ENCODE measurements at places on chromosomes 7 and 10. TPM values are rescaled to one million over a fixed set of nuclear protein-coding genes. Genes with fewer than 3 reads are reported as not detected.

Gene PTPRN2
- total RNA-seq = 1.8 TPM

- H3K27me3 ChIP-seq = no peaks in the 10 kb centered on the region
- no peak for DNase-seq
- no peak overlapping the region for H3K27ac ChIP-seq
- no peaks in the 10 kb centered on the region for H3K4me1 ChIP-seq
- no peak overlapping the region for H3K4me3 ChIP-seq
Measured at GRCh38 chr7:156781972-156782371, 111.0 kb downstream of the LMBR1 start.

Gene OR2A1
- not detected for total RNA-seq

Gene PON3
- 2.9 TPM for total RNA-seq

GRCh38 chr10:92757711-92758104 lies 68.0 kb downstream of the HHEX start:
- no peaks in the 10 kb centered on the region for H3K36me3 ChIP-seq
- no peaks in the 10 kb centered on the region for H3K4me1 ChIP-seq
- H3K27me3 ChIP-seq = no peaks in the 10 kb centered on the region
- H3K27ac ChIP-seq = no peak overlapping the region

GRCh38 chr7:48183965-48184364 lies 12.7 kb downstream of the ABCA13 start:
- no peaks in the 10 kb centered on the region for H3K27me3 ChIP-seq
- H3K4me3 ChIP-seq = no peak overlapping the region
- H3K36me3 ChIP-seq = no peaks in the 10 kb centered on the region
- no peak for DNase-seq

DNA sequence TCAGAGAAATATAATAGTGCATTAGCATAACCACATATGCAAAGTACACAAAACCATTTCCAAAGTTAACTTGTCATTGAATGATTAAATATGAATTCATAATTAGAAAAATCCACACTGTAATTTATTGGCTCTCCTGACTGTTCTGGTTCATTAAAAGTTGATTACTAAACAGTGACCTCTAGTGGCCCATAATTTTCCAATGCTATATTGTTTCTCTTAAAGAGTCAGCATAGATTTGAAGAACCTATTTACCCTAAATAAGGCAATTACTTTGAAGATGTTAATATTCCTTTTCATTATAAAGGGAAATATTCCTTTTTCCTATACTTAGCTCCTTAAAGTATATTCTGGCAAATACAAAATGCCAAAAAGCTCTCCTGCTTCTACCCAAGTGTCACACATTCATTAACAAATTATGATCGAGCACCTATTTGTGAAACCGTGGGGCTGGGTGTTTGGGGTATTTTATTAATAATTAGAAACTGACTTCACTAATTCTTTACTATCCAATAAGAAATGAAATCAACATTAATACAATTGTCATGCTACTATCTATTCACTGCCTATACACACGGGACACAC lies 86.2 kb downstream of the HIBADH start:
- no peaks in the 10 kb centered on the region for H3K27me3 ChIP-seq
- H3K27ac ChIP-seq = no peak overlapping the region
- DNase-seq = no peak
- peaks cover 3% of the 10 kb centered on the region for H3K4me1 ChIP-seq
- no peaks in the 10 kb centered on the region for H3K36me3 ChIP-seq

DNA sequence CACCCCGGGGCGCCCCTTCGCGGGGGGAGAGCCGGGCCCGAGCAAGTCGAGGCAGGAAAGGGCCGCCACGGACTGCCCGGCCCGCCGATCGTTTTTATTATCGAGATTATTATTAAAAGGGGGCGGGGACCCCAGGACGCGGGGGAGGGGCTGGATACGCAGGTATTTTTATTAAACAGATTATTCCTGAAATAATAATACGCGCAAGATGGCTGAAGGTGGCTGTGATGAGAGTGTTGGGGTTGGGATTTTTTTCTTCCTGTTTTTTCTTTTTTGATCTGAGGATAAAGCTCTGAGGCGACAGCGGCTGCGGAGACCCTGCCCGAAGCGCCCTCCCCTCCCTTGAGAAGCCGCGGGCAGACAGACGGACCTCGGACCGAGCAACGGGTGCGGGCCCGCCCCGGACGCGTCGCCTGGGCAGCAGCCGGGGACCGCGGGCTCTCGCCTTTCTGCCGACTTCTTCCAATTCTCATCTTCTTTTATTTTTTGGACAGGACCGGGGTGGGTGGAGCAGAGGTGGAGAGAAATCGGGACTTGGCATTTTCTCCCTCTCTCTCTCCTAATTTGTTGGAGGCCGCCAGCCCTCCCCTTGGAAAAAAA lies 1.4 kb upstream of the TRIM8 start:
- H3K36me3 ChIP-seq = no peaks in the 10 kb centered on the region
- peak overlapping the region; percentile 99 for H3K27ac ChIP-seq

GRCh38 chr10:11604865-11605650 lies 6.4 kb downstream of the USP6NL start:
- H3K27me3 ChIP-seq = no peaks in the 10 kb centered on the region
- H3K4me1 ChIP-seq = peaks cover 10% of the 10 kb centered on the region
- H3K4me3 ChIP-seq = no peak overlapping the region
- DNase-seq = no peak
- no peak overlapping the region for H3K27ac ChIP-seq
- H3K36me3 ChIP-seq = no peaks in the 10 kb centered on the region

DNA sequence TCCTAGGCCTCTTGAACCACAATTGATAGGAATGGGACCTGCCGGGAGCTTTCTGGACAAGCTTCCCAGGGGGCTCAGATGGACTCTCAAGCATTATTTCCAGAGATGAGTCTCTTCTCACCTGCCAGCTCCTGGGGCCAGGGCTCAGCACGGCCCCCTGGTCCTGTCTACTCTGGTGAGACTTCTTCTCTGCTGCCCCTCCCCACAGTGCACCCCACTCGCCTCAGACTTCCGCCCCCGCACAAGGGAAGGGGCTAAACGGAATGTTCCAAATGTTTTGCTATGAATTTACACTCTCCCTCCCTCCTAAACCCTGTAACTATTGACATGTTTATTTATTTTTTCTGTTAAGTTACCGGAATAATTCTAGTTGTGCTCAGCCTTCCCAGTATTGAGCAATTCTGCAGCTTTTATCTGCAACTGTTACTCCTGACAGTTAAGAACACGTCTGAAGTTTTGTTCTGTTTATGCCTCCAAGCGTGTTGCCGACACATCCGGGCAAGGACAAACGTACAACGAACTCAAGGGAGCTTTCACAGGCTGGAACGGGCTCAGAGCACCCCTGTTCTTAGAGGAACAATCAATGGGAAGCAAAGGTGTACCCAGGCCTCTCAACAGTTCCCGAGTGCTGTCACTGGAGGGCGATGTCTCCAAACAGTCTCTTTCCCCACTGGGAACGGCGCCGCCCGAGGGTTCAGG lies 55.2 kb downstream of the FHIP2A start:
- peak; percentile 86 for DNase-seq
- no peak overlapping the region for H3K27ac ChIP-seq
- no peaks in the 10 kb centered on the region for H3K4me1 ChIP-seq
- no peaks in the 10 kb centered on the region for H3K36me3 ChIP-seq

GRCh38 chr7:111788286-111789047 lies 226.2 kb upstream of the IMMP2L start:
- H3K4me1 ChIP-seq = no peaks in the 10 kb centered on the region
- no peak overlapping the region for H3K4me3 ChIP-seq
- H3K36me3 ChIP-seq = peaks cover 6% of the 10 kb centered on the region
- no peak overlapping the region for H3K27ac ChIP-seq
- DNase-seq = no peak

Gene RNLS
- total RNA-seq = 9.8 TPM

Gene GDF2
- total RNA-seq = not detected
